CD8-positive, alpha-beta T cell (primary cell): ENCODE measurements at places on chromosomes 5 and 9.

- DNase-seq, result no peak
These were observed 4.5 kb upstream of the DBN1 start for GRCh38 chr5:177477701-177478477.

GRCh38 chr5:140246378-140247122, 56.4 kb downstream of the PFDN1 start:
- no peak for DNase-seq

- no peak for DNase-seq
These were observed 55.9 kb downstream of the SECISBP2 start for GRCh38 chr9:89374176-89374575.

DNA sequence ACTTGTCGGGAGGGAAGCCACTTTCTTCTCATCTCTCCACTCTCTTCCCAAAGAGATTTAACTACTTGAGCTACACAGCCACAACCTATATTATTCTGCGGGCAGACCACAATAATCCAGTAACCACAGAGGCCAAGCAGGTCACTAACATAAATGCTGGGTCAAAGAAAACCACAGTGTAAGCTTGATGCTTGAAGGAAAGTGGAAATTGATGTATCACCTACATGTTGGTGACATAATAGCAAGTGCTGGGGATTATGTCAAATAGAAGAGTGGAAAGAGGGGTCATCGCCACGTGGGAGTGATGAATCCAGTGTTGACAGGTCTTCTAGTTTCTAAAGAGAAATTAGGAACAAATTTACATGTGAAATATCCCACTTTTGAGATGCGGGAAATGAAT, 40.9 kb downstream of the RFK start:
- no peak for DNase-seq

GRCh38 chr9:129141066-129142041, 30.1 kb downstream of the PTPA start:
- DNase-seq, result peak; percentile 15

DNA sequence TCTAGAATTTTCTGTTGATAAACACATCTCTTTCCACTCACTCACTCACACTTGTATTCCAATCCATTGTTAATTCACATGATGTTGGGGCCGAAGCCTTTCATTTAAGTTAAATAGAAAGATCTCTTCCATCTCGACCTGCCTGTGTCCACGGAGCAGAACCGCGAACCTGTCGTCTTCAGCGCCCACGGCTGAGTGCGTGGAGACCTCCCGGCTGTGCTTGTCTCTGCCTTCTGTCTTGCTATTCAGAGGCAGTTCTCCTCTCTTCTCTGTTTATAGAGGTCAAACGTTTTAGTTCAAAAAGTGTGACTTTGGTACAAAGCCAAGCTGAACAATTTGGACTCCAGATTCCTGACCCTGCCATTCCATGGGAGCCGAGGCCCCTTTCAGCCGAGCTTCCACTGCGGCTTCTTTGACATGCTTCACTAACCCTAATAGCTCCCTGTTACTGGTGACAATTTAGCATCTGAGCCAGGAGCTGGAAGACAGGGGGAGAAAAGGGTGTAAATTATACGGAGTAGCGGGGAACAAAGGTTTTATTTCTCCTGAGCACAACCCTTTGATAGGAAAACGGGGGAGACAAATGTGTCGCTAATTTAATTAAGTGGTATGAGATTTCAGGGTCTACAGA, 314.4 kb upstream of the IRX4 start:
- peak; percentile 23 for DNase-seq

DNA sequence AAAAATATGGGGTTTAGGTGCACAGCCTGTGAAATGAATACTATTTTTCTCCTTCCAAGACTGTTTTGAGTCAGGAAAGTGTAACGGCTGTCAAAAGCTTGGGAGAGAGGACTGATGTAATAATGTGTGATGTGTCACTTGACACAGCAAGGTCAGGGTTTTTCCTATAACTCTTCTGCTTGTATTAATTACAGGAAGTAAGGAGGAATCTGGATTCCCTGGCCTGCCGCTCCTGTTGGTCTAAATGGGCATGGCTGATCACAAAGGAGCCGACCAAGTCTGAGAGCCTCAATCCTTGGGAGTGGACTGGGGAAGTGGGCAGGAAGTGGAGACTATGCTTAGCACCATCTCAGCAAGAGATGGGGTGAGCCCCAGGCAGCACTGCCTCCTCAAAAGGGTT, 16.7 kb upstream of the SLC28A3 start:
- no peak for DNase-seq

- DNase-seq, result no peak
These were observed 217.3 kb downstream of the ARL15 start for GRCh38 chr5:54093081-54093492.

DNA sequence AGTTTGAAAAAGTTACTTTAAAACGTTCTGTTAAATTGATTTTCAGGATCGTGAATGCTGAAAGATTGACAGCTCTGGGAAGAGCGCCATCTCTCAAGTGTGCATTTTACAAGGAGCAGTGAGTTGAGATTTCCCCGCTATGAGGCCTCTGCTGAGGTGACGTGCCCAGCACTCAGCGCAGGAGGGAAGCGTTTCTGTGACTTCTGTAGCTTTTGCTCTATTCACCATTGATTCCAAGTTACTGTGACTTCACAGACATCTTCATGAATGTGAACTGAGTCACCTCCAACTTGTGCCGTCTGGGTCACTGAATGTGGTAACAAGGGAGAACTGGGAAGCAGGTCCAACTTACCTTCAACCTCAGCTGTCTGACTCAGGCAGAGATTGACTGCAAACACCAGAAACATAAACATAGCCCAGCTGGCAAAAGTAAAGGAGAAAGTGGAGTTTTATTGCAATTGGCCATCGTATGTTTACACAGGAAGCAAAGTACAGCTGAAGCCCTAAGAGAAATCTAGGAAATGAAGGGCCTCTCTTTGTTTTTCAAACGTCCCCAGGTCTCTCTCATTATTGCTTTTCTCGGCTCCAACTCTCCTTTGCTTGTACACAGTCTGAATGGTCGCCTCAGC, 428.8 kb upstream of the CLINT1 start:
- no peak for DNase-seq

GRCh38 chr5:140000332-140000731, 42.8 kb downstream of the NRG2 start:
- DNase-seq, result no peak

GRCh38 chr5:151618907-151619306, 27.8 kb upstream of the FAT2 start:
- DNase-seq, result no peak

GRCh38 chr5:121218086-121218485, 633.6 kb upstream of the FTMT start:
- DNase-seq, result no peak

DNA sequence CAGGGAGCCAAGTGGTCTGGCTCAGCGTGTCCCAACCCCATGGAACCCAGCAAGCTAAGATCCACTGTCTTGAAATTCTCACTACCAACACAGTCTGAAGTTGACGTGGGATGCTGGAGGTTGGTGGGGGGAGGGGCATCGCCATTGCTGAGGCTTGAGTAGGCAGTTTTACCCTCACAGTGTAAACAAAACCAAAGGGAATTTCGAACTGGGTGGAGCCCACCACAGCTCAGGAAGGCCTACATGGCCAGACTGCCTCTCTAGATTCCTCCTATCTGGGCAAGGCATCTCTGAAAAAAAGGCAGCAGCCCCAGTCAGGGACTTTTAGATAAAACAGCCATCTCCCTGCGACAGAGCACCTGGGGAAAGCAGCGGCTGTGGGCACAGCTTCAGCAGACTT, 17.1 kb upstream of the FBXL17 start:
- no peak for DNase-seq

DNA sequence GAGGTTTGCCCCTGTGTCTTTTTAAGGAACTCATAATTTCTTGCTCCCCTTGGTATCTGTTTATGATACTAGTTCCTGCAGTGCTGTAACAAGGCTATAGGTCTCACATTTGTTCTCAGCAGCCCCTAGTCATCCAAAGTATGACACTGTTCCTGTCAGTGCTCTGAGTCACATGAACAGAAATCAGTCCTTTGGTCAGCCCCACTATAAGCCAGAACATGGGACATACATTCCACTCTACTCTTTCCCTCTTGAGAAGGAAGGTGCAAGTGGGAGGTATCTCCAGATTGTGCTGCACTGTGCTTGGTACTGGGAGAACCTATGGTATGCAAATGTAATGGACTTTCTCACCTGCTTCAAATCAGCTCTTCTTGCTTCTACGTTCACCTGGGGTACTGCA, 87.0 kb downstream of the IARS1 start:
- no peak for DNase-seq

DNA sequence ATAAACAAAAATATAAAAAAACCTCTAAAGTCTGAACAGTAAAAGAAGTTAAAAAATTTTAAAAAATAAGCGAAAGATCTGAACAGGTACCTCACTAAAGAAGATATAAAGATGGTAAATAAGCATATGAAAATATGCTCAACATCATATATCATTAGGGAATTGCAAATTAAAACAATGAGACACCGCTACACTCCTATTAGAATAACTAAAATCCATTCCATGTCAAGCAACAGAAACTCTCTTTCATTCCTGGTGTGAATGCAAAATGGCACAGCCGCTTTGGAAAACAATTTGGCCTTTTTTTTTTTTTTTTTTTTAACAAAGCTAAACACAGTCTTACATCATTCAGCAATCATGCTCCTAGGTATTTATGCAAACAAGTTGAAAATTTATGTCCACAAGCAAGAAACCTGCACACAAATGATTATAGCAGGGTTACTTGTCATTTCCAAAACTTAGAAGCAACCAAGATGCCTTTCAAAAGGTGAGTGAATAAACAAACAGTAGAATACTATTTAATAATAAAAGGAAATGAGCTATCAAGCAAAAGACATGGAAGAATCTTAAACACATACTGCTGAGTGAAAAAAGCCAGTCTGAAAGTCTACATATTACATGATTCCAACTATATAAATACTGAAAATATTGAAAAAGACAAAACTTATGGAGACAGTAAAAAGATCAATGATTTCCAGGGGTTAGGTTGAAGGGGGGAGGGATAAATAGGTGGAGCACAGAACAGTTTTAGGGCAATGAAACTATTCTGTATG, 22.1 kb downstream of the ANXA1 start:
- DNase-seq, result no peak
